ENCODE measurements at places on chromosomes 2 and 18.

- DNase-seq, result no peak
Measured at GRCh38 chr2:168526641-168527040, 70.6 kb downstream of the CERS6 start.

DNA sequence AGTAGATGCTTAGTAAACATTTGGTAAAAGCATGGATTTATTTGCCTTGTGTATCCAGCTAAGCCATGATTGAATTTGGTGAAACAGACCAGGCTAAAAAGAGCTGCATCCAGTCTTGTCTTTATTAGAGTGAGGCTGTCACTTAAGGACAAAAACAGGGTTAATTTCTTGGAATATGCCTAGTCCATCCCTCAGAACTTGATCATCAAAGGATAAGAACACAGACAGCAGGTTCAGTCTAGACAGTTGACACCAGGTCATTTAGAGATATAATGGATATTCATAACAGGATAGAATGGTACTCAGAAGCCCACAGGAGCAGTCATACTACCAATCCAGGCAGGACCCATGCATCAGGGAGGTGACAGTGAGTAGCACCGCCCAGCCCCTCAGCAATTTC lies 434.9 kb upstream of the ST6GAL2 start:
- DNase-seq, result no peak

- DNase-seq, result no peak
Measured at GRCh38 chr2:158922601-158923000, 45.8 kb upstream of the TANC1 start.

- DNase-seq, result no peak
Measured at GRCh38 chr18:9348079-9348671, 13.6 kb downstream of the TWSG1 start.

DNA sequence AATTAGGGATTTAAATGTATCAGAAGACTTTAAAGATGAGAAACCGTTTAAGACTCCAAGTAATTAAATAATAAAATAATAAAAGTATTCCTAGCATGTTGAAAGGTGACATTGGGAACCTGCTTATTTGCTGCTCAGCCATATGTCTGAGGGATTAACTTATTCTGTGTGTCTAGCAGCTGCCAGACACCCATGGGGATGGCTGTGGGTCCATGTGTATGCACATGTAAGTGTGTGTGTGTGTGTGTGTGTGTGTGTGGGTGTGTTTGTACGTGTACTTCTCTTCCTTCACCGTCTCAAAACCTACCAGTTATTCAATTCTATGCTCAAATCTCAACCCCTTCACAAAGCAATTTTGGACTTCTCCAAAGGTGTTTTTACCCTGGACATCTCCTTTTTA lies 124.5 kb downstream of the SETBP1 start:
- no peak for DNase-seq

GRCh38 chr2:52269696-52270485 lies 1238.0 kb upstream of the NRXN1 start:
- DNase-seq, result no peak

Measured in right lobe of liver (tissue), 6 donors.